ENCODE measurements at places on chromosomes 6 and 20.

GRCh38 chr20:63351811-63352591, 9.1 kb downstream of the CHRNA4 start:
- DNase-seq = peak; percentile 77

GRCh38 chr6:157455731-157456523, 74.9 kb downstream of the ZDHHC14 start:
- no peak for DNase-seq

DNA sequence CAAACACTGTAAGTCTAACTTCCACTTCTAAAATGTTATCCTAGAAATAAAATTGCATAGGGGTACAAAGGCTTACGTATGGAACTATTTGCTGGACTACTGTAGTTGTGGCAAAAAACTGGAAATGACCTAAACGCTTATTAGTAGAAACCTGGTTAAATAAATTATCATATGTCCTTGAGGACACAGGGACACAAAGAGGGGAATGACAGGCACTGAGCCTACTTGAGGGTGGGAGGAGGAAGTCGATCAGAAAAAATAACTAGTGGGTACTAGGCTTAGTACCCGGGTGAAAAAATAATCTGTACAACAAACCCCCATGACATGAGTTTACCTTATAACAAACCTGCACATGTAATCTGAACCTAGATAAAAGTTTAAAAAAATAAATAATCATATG, 28.4 kb downstream of the BCAS1 start:
- DNase-seq = no peak

DNA sequence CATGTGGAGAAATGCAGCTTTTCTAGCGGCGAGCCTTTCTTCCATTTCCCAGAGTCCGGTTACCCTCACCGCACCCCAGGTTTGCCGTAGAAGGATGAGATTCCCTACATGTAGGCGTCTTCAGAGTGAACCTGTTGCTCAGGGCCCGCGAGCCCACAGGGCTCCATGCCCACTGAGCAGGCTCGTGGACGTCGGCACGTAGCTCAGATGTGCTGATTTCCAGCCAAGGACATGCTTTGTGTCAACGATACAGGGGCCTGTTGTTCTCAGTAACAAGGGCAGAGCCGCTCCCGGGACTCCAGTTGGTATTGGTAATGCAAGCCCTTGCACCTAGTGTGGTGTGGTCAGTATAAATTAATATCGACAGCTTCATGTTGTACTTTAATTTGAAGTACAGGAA, 159.6 kb downstream of the MTHFD1L start:
- DNase-seq = no peak

- DNase-seq = no peak
These were observed 2.4 kb upstream of the PYGB start for GRCh38 chr20:25245461-25245860.

GRCh38 chr20:35912881-35913280, 41.4 kb downstream of the SCAND1 start:
- DNase-seq = no peak

DNA sequence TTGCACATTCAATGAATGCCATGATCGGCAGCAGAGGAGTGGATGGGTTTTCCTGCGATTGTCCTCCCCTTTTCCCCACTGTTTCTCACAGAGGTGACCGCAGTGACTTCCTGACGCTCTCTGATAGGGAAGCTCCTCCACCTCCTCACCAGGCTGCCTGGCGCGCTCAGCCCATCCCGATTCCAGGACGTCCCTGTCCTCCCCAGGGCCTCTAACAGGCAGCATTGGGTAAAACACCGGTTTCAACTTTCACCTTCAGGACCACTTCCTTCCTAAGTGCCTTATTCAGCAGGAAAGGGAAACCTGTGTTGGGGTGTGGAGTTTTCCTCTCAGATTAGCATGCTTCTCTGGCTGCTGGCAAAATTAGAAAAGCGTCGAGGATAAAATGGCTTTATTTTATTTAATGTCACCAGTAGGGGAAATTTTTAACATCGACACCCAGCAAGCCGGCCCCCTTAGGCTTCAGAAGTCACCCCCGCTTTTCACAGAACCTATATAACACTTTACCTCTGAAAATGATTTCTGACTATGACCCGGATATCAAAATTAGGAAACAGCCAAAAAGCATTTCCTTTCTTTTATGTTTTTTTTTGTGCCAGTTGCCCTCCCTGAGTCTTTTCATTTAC, 570.4 kb upstream of the GJE1 start:
- DNase-seq = peak; percentile 59

GRCh38 chr20:23018941-23019340, 16.2 kb upstream of the SSTR4 start:
- no peak for DNase-seq

- no peak for DNase-seq
These were observed 83.0 kb upstream of the DTNBP1 start for GRCh38 chr6:15745781-15746180.

GRCh38 chr6:11085758-11086435, 7.7 kb upstream of the SMIM13 start:
- DNase-seq = no peak

DNA sequence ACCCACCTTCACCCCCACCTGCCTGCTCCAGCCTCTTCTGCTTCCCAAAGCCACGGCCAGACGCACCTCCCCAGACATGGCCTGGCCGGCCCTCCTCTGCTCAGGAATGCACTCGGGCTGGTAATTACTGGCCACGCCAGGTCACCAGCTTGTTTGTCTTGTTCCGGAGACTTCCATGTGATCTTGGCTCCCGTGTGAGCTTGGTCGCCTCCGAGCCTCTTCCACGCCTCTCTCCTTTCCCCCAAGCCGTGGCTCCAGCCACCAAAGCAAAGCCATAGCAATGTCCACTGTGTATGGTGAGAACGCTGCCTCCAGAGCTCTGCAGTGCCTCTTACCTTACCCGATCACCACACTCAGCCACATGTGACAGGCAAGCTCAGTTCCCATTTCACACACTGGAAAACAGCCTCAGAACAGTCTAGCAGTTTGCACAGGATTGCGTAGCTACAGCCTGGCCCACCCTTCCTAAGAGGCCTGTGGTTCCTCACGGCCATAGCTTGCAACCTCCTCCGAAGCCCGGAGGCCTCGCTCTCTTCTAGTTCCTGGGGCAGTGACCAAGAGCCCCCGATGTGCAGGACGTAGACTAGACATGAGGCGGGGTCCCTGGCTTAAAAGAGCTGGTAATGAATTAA, 48.1 kb upstream of the AFDN start:
- DNase-seq = no peak

GRCh38 chr6:166712286-166713228, 85.5 kb upstream of the RPS6KA2 start:
- no peak for DNase-seq

DNA sequence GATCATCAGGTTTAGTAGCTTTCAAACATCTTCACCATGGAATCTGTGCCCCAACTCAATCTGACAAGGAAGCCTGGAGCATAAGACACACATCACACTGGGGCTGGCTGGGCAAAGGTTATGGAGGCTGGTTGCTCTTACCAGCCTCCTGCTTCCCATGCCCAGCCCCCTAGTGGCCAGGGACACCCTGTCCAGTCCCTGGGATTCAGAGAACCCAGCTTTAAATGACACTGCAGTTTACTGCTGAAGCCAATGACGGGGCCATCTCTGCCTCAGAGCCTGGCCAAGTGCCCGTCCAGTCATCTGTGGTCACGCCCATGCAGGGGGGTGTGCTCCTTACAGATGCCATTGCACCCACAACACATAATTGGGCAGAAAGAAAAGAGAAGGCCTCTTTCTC, 272.9 kb downstream of the SMOC2 start:
- DNase-seq = no peak

Data from ecto neural progenitor cell (in vitro differentiated cells).